Stimulated activated CD8-positive, alpha-beta memory T cell treated with anti-CD3 and anti-CD28 coated beads, Interleukin-7, amount 100 ng/mL, for 1 hour (primary cell): ENCODE measurements at places on chromosomes 4 and X.
A peak's percentile ranks its signal among the peaks of the same experiment; 100 is the strongest.

DNA sequence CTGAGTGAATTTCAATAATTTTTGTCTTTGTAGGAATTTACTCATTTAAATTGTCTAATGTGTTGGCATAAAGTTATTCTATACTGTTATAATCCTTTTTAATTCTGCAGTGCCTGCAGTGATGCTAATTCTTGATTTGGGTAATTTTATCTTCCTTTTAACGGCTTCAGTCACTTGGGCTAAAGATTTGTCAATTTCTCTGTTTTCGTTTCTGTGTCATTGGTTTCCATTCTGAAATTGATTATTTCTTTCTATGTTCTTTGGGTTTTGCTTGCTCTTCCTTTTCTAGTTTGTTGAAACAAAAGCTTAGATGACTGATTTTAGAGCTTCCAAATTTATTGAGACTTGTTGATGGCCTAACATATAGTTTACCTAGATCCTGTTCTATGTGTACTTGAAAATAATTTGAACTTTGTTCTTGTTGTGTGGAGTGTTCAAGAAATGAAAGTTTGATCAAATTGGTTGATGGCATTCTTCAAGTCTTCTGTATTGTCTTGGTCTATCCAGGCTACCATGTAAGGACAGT is 89.4 kb downstream of the TNIP2 start:
- DNase-seq = no peak

GRCh38 chr4:74838746-74839370 is 44.5 kb upstream of the BTC start:
- no peak for DNase-seq

- DNase-seq = no peak
Measured at GRCh38 chr4:116005037-116005805, 891.8 kb upstream of the NDST4 start.

- DNase-seq = no peak
Measured at GRCh38 chr4:22407361-22407760, 108.5 kb downstream of the ADGRA3 start.

GRCh38 chr4:110135523-110135922 is 62.9 kb downstream of the ELOVL6 start:
- DNase-seq = no peak

- DNase-seq = no peak
Measured at GRCh38 chr4:6908432-6909112, 1.1 kb upstream of the TBC1D14 start.

DNA sequence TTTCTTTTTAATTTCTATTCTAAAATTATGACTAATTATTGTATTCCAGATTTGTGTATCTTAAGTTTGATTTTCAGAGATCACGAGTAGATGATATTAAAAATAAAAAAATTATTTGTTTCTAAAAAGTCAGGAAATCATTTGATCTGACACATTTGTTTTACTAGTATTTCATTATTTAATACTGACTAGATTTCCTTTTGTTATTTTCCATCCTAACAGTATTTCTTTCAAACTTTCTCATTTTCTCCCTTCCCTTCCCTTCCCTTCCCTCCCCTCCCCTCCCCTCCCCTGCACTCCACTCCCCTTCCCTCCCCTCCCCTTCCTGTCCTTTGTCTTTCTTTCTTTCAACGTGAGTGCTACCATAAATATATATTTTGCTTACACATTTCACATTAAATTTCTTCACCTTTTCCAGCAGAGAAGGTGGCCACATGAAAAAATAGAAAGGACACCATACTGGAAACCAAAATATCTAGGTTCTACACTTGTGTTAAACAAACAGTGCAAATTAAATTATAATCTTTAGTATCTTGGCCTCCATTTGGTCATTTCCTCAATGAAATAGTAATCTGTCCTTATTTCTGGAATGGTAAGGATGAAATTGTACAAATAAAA is 1412.7 kb upstream of the IGFBP7 start:
- no peak for DNase-seq

- DNase-seq = no peak
Measured at GRCh38 chr4:108762559-108763225, at the start of gene ETNPPL. ETNPPL (minus strand) TSS chr4:108763053; CDS start chr4:108762898, 155 bp downstream.

DNA sequence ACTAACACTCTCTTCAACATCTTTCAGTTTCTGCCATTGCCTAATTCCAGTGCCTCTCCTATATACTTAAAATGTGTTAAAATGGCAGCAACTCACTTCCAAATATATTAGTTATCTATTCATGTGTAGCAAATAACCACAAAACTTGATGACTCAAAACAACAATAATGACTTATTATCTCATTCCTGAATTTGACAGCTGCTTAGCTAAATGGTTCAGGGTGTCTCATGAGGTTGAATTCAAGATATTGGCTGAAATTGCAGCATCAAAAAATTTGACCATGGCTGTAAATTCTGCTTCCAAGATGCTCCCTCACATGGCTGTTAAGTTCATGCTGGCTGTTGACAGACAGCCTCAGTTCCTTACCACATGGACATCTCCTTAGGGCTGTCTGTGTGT is 25.3 kb downstream of the PITX2 start:
- no peak for DNase-seq

- DNase-seq = no peak
Measured at GRCh38 chrX:95612350-95612749, 1072.3 kb upstream of the DIAPH2 start.

- no peak for DNase-seq
Measured at GRCh38 chr4:27759611-27760575, 899.3 kb downstream of the STIM2 start.

GRCh38 chrX:5726224-5726623 is 502.4 kb downstream of the NLGN4X start:
- no peak for DNase-seq

DNA sequence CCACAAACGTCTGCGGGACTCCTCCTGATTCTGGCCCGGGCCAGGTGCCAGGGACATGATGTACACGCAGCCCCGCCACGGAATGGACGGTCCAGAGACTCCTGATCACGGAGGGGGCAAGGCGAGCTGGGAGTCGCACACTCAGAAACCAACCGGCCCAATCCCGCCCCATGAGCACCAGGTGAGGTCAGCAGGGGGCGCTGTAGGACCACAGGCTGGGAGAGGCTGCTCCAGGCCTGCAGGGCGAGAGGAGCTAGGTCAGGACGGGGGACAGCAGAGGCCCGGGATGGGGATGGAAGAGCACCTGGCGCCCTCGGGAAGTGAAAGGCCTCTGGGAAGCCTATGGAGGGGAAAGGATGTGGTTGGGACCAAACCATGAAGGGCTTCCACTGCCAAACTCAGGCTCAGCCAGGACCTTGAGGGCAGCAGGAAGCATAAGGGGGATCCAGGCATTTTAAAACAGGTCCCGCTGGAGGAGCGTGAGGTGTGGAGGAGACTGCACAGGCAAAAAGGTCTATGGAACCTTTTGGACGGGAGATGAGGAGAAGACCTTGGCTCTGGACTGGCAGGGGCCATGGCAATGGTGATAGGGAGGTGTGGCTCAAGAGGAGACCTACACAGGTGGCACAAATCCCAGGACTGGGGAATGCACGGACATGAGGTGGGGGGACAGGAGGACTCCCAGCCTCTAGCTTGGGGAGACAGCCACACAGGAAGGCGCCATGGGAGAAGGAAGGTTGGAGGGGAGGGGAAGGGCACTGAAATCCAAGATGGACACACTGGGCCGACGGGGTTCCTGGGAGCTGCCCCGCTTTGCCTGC is 79.2 kb downstream of the MTMR1 start:
- peak; percentile 45 for DNase-seq

DNA sequence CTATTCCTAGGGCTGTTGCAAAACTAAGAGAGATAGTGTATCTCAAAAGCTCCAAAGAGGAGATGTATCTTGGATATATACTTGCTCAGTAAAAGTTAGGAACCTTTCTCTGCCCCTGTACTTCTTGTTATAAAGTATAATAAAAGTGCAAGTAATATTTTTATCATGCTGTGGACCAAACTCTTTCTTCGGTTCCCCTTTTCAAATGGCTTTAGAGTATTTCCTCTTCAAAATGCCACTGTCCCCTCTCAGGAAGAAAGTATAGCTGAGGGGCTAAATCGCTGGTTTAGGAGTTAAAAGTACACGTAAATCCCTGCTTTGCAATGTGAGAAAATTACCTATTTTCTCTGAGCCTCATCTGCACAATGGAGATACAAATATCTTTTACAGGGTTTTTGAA is 169.1 kb upstream of the FTHL17 start:
- DNase-seq = no peak

DNA sequence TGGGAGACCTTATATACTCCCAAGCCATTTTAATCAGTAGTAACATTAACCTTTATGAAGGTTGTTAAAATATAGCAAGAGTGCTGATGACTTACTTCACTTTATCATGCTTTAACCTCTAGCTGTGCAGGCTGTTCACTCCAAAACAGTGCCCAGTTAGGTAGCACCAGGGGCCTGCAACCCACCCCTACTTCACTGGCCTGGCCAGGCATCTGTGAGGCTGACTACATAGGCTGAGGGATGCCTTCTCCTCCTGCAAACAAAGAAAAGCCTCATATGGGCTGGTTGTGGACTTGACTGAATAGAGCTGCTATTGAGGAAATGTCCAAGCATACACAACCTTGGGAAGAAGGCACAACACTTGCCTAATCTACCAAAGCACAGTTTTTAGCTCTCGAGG is 172.8 kb downstream of the SHROOM3 start:
- no peak for DNase-seq
